T-helper 1 cell treated with Interleukin-12 subunit alpha and Interleukin-12 subunit beta and Interleukin-4 antibody, amounts not matched to agents 30 ng/mL and 1 ng/mL, for 36 hours (primary cell): ENCODE measurements at places on chromosomes 4 and X. TPM values are rescaled to one million over a fixed set of nuclear protein-coding genes. Genes with fewer than 3 reads are reported as not detected.

EGF gene
- total RNA-seq: not detected in 2 replicates

PCDH19 gene
- total RNA-seq: not detected in 2 replicates

PWWP3B gene
- not detected in 2 replicates for total RNA-seq

VCX3A gene
- total RNA-seq: not detected in 2 replicates

CYLC1 gene
- not detected in 2 replicates for total RNA-seq

MECP2 gene
- 69.8 and 71.4 TPM in 2 replicates for total RNA-seq

TRPC5OS gene
- not detected in 2 replicates for total RNA-seq

EFNB1 gene
- 3.7 and 4.2 TPM in 2 replicates for total RNA-seq

SSX4B gene
- not detected in 2 replicates for total RNA-seq

PABPC1L2A gene
- not detected in 2 replicates for total RNA-seq

BMPR1B gene
- total RNA-seq: not detected in 2 replicates

BANK1 gene
- 0.44 and 0.66 TPM in 2 replicates for total RNA-seq
